Fibroblast of skin of right biceps (primary cell): ENCODE measurements at places on chromosomes 2 and 18.

GRCh38 chr18:69358212-69358895, 42.3 kb upstream of the DOK6 start:
- DNase-seq: no peak

GRCh38 chr2:86029873-86030272, 75.8 kb downstream of the POLR1A start:
- no peak for DNase-seq

DNA sequence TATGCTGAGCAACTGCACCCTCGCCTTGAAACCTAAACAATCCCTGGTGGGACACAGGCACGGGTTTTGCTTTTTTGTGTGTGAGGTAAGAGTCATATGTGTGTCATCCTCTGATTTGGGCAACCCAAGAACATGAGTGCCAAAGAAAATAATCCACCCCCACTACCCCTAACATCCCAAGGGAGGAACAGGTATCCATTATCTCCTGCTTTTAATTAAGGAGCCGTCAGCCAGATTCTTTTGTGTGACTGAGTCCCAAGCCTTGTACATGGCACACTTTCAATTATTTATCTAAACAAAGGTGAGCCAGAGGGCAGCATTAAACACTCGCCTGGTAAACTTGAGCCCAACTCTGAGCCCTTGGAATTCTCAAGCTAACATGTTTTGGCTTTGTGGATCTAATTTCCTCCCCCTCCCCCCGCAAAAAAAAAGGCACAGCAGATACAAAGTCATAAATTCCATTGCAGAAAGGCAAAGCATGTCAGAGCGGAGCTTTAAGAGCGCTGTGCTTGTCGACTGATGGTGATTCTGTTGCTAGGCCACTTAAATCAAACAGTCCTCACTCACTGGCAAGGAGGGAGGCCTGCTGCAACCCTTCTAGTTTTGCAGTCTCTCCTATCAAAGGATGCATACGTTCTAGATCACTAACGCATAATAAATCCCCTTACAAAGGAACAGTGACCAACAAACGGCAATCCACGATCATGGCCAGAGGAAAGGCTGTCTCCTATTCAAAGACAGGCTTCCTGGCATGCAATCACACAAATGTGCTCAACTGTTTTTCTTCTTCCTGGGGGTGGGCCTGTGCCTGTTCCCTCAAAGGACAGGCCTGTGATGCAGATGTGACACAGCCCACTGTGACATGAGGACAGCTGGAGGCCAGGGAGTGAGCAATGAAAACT, 143.5 kb upstream of the LMAN1 start:
- DNase-seq: peak; percentile 96

GRCh38 chr2:127607399-127607908, 38.5 kb upstream of the GPR17 start:
- DNase-seq: no peak

GRCh38 chr18:74679679-74680076, 82.0 kb downstream of the ZNF407 start:
- DNase-seq: no peak
